ENCODE measurements at places on chromosomes 13 and 19.

- peak; percentile 38 for DNase-seq
Measured at GRCh38 chr13:80132741-80133601, 208.0 kb downstream of the SPRY2 start.

GRCh38 chr19:39813264-39813993, 20.5 kb downstream of the DYRK1B start:
- DNase-seq: no peak

- DNase-seq: no peak
Measured at GRCh38 chr19:41311613-41312012, 1.6 kb downstream of the CCDC97 start.

GRCh38 chr19:18762125-18763023, 28.7 kb downstream of the COMP start:
- DNase-seq: no peak

DNA sequence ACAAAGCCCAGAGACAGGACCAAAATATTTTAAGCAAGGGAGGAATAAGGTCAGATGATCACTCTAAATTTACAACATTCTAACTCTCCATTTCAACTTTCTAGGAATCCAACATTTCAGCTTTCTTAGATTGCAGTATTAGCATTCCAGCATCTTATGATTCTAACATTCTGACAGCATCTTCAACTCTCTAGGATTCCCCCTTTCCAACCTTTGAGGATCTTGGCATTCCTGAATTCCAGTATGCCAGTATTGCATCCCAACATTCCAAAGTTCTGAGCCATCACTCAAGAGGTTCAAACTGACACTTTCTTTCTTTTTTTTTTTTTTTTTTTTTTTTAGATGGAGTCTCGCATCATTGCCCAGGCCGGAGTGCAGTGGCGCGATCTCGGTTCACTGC, 13.8 kb downstream of the TGFB1 start:
- no peak for DNase-seq

- DNase-seq: no peak
Measured at GRCh38 chr19:16520074-16520973, 21.9 kb downstream of the CHERP start.

DNA sequence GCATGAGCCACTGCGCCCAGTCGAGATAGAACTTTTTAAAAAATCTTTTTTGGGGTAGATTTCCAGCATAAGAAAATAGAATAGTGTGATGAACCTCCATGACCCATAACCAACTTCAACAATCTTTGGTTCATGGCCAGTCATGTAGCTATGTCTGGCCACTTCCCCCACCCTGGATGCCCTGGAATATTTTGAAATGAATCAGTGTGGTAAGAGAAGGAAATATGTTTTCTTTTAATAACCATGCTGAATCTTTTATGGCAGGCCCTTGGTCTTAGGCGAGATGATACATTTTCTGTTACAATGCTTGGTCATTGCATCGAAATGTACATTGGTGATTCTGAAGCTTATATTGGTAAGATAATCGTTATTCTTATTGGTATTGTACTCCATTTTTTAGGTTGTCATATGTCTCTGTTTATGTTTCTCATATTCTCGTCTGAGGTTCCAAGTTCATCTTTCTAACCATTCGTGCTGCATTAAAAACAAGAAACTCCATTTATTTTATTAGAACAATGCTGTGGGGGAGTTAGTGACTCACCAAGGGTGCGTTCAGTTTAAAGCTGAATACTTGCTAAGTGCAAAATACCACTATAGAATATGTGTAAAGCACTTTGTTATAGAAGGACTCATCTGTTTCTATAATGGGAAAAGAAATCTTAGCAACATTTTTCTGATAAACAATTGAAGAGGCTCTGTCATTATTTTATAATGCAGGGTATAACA, 16.4 kb upstream of the UPF3A start:
- no peak for DNase-seq

DNA sequence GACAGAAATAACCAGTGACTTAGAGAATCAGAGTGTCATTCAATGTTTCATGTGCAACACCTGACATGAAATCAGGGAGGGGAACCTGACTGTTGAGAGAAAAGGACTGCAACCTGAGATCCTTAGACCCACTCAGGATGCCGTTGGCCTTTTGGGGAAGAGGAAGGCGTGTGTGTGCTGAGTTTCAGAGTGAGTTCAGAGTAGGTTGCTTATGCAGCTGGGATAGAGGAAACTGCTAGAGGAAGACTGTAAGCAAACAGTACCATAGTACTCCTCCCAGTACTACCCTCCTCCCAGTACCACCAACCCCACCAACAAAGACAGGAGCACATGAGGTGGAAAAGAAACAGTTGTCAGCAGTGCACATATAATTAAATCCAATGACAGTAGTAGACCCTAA, 63.7 kb downstream of the KL start:
- DNase-seq: peak; percentile 27

GRCh38 chr13:109204657-109205056, 575.2 kb downstream of the MYO16 start:
- no peak for DNase-seq

- DNase-seq: no peak
Measured at GRCh38 chr19:6018786-6019185, 40.8 kb upstream of the RANBP3 start.

DNA sequence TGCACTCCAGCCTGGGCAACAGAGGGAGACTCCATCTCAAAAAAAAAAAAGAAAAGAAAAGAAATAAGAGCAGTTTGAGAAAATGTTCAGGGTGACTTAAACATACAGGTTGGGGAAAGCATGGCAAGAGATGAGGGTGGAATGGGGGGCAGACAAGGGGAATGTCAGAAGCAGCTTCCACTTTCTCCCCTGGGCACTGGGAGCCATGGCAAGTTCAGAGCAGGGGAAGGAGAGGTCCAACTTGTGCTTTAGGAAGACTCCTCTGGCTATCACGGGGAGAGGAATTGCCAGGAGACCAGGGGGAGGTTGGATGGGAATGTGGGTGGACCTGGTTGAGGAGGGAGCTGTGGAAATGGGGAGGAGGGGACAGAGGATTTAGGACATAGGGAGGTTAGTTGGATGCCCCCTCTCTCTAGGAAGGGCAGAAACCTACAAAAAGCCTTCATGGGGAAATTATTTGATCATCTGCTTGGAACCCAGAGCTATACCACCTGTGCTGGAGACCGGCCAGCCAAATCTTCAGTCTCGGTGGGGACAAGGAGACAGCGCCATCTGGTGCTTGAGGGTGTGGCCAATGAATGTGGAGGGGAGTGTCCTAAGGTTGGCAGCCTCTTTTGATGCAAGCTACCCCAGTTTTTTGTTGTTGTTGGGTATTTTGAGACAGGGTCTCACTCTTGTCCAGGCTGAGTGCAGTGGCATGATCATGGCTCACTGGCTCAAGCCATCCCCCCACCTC, 7.3 kb upstream of the STRN4 start:
- peak; percentile 59 for DNase-seq

DNA sequence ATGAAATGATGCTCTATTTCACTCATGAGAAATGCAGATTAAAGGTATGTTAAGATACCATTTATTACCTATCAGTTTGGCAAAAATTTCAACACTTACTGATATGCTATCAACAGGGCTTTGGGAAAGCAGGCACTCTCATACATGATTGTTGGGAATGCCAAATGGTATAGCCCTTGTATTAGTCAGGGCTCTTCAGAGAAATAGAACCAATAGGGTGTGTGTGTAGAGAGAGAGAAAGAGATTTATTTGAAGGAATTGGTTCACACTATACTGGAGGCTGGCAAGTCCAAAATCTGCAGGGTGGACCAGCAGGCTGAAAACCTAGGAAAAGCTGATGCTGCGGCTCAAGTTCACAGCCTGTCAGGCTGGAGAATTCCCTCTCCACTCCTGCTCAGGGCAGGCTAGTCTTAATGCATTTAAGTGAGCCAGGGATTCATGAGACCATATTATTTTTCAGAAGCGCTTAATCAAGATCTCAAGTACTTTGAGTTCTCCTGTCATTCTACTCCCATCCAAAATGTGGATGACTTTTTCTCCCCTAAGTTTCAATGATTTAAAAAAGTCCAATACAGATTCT, 72.4 kb downstream of the NHLRC3 start:
- DNase-seq: no peak

GRCh38 chr19:4430760-4431159, 26.8 kb downstream of the UBXN6 start:
- DNase-seq: peak; percentile 94

GRCh38 chr19:12792853-12793289, 1.6 kb downstream of the JUNB start:
- DNase-seq: no peak

GRCh38 chr13:60134376-60134775, 29.4 kb downstream of the DIAPH3 start:
- DNase-seq: no peak

DNA sequence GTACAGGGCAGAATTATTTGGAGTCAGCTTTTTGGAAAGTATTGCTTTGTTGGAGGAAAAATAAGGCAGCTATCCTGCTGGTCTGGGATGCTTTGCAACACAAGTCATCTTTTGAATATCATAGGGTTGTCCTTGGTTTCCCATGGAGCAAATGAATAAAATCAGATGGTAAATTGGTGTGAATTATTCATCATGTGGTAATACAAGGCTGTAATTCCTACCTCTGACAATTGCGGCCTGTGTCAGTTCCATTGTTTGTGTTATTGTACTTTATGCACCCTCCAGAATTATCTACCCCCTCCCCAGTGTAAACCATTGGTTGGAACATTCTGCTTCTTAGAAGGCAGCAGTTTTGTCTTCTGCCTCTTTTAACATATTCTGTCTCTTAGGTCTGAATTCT, 46.2 kb downstream of the RNASEH2B start:
- no peak for DNase-seq

- no peak for DNase-seq
Measured at GRCh38 chr13:24985107-24985506, 110.8 kb upstream of the PABPC3 start.

GRCh38 chr13:24066405-24067295, 93.9 kb upstream of the SPATA13 start:
- DNase-seq: peak; percentile 14

DNA sequence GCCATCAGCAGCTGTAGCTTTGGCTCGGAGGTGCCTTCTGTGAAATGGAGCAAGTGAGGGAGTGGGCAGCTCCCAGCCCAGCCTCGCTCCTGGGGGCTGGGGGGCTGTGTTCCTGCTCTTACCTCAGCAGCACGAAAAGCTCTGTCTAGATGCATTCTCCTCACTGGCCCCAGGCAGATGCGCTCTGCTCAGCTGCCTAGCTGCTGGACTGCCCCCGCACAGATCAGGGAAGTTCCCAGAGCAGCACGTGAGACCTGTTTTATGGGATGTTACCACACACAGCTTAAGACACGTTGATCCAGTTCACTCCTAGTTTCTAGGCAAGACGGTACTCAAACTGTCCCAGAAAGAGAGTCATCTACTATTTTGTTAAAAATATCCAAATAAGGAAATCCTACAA, 13.6 kb downstream of the LCP1 start:
- peak; percentile 93 for DNase-seq

GRCh38 chr19:33627962-33628839, 6.4 kb downstream of the CHST8 start:
- DNase-seq: no peak

DNA sequence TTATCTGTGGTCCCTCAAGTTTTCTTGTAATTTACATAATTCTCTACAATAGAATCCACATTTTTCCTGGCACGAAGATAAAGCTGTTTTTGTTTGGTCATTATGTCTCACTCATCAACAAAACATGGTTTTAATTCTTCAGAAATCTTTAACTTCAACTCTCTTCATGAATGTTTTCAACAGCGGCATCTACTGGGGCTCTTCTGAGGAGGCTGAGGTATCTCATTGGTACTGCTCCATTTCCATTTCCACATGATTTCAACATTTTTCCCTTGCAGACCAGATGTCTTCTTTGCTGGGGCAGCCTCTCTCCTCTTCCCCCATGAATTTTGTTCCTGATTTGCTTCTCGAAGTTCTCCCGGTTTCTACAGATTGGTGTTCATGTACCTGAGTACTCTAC, 5.8 kb upstream of the KBTBD7 start:
- DNase-seq: no peak

GRCh38 chr13:45179428-45179827, 21.4 kb downstream of the KCTD4 start:
- DNase-seq: no peak

GRCh38 chr13:108383667-108384066, 114.1 kb downstream of the TNFSF13B start:
- no peak for DNase-seq

DNA sequence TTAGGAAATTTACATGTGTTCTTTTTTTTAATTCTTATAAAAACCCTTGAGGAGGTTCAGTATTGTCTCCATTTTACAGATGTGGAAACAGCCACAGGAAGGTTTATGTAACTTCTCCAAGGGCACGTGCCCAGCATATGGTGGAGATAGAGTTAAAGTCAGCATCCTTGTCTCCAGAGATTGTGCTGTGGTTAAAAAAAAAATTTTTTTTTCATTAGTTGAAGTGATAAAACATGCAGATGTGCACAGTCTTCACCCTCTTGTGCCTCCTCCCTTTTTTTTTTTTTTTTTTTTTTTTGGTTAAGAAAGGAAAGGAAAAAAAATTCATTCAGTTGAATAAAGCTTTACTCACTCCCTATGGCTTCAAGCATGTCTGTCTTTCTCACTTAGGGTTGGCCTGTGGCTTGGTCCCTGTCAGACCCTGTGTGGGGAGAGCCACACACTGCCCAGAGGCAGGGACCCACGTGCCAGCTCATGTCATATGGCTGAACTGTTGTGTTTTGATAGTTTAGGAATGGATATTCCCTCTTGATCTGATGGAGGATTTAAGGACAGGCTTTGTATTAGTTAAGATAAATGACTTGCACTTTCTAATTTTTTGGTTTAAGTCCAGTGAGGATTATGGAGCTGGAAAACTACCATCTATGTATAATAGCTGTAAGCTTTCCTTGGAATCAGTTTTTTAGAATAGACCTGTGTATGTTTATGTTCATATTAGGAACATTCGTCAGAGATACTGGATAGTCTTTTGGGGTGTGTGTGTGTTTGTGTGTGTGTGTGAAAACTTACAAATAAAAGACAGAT, 19.3 kb downstream of the RNASEH2B start:
- no peak for DNase-seq

DNA sequence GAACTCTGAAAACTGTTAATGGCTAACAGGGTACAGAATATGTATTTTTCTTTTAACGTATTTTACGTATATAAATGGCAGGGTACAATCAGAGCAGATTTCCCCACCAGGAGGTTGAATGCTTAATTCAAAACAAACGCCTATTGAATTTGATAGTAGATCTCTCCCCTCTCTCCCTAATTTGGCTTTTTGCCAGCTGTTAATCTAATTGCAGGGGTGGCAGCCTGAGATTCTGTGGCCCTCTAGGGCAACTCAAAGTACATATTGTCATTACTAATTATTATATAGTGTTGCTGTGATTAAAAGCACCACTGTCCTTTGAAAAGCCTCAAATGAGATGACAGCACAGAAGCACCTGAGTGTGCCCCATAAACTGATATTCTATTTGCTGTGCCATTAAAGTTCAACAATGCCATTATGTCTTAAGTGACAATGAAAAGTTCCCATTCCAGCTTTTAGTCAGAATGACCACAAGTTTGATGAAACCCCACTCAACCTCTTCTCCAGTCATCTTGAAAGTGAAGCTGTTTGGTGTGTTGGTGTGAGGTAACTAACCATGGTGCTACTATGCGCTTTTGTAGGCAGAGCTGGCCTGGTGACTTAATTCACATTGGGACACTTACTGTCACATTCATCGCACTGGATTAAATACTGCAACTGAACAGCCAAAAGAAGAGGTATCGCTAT, 351.4 kb downstream of the KCNRG start:
- DNase-seq: peak; percentile 84
